ENCODE measurements at places on chromosomes 4 and X.

- no peak for DNase-seq
Measured at GRCh38 chrX:10095246-10095645, 61.5 kb upstream of the CLCN4 start.

DNA sequence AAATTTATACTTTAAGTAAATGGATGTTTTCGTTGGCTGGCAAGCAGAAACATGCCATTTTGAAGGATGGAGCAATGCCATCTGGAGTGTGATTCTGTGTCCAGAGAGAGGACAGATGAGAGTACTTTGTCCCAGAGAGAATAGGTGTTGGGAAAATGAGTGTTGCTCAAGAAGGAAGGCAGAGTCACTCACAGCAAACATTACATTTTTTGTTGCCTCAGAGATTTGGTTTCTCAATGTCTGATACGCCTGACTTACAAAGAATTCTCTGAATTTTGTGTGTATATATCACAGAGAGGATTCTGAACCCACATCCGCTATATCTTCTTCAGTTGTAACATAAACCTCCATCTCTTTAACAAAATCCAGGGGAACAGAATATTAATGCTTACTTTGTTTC lies 102.8 kb upstream of the PCDH18 start:
- no peak for DNase-seq

GRCh38 chrX:70444326-70444945 lies at the start of gene DLG3:
DLG3 (plus strand) TSS chrX:70444835; CDS start chrX:70445202, 367 bp downstream.
- no peak for DNase-seq

DNA sequence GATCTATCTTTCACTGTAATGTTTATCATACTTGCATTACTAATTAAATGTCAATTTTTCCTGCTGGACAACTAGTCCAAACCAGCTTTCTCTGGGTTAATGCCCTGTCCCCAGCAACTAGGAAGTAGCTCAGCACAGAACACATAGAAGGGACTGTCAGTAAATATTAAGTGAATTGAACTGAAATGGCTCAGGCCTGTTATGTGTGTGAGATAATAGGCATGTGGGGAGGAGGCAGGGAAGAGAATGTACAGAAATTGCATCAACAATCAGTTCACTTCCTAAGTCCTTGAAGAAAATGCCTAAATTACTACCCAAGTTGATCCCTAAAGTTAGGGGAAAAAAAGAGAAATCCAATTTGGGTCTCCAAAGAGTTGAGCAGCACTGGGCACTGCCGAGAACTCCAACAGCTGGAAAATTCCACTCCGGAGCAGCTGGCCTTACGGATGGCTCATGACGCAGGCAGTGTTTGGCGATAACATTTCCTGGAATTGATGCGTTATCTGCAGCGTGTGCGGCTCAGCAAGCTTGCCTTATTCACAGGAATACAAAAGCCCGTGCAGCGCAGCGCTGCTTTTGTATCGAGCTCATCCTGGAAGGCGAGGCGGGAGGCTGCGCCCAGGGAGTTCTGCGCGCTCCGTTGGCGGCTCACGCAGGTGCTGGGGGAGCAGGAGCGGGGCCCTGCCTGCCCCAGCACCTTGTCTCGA lies 297.3 kb upstream of the LCORL start:
- no peak for DNase-seq

DNA sequence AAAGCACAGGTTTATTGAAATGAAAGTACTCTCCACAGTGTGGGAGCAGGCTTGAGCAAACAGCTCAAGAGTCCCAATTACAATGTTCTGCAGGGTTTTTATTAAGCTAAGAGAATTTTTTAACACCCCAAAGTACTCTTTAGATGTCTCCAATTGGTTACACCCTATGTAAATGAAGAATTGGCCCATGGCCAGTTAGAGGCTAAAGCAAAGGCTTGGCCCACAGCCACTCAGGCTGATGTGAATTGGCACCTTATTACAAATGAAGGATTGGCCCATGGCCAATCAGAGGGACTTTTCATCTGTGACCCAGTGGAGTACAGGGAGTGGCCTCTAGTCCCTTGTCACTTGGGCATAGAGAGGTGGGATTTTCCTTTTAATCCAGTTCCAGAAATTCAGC lies 30.1 kb upstream of the IQCM start:
- no peak for DNase-seq

GRCh38 chr4:7422898-7423180 lies 11.9 kb downstream of the PSAPL1 start:
- DNase-seq: no peak

DNA sequence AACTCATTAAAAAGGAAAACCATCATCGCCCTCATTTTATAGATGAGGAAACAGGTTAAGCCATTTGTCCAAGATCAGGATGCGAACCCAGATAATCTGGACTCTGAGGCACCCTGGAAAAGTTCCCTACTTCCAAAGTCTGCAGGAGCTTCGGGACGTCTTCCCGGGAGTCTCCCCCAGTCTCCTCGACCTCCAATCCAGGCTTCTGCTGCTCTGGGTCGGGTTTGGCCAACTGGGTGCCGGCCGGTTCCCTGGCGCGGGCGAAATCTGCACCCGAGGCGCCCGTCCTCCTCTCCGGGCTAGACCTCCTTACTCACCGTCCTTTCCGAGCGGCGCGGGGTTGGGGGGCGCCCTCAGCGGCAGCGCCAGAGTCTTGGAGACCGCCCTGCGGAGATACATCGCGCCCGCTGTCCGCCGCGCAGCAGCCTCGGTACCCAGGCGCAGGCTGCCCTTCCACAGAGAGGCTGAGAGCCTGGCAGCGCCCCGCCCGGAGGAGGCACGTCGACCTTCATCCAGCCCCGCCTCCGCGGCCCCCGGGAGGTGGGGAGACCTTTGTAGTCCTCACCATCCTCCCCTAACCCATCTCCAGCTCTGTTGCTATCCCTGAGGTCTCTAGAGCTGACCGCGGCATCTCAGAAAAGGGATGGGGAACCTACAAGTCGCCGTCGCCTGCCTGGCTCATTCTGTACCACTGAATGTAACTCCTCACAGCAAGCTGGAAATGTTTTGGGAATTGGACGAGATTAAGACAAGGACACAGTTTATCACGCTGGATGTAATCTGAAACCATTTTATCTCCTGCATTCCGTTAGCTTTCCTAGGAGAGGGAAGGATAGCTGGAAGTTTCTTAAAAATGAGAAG lies at the start of gene MGARP:
Gene MGARP (minus strand): TSS at position 466 of the 861 bp plus-strand sequence. CDS start 67 bp downstream, at position 399.
- no peak for DNase-seq

DNA sequence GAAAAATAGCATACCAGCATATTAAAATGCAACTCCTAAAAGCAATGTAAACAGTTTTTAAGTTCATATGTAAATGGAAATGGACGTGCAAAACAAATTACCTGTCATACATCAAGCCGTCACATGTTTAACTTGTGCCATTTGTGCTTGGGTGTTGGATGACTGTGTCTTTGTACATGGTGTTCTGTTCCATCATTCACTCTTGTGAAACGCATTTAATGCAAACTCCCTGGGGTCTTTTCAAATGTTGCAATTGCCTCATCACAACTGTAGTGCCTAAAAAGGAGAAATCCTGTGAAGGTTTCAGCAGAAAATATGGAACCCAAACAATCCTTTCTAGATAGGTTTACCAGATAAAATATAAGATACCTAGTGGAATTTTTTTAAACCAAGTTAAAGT lies 52.4 kb downstream of the PHOX2B start:
- DNase-seq: no peak

DNA sequence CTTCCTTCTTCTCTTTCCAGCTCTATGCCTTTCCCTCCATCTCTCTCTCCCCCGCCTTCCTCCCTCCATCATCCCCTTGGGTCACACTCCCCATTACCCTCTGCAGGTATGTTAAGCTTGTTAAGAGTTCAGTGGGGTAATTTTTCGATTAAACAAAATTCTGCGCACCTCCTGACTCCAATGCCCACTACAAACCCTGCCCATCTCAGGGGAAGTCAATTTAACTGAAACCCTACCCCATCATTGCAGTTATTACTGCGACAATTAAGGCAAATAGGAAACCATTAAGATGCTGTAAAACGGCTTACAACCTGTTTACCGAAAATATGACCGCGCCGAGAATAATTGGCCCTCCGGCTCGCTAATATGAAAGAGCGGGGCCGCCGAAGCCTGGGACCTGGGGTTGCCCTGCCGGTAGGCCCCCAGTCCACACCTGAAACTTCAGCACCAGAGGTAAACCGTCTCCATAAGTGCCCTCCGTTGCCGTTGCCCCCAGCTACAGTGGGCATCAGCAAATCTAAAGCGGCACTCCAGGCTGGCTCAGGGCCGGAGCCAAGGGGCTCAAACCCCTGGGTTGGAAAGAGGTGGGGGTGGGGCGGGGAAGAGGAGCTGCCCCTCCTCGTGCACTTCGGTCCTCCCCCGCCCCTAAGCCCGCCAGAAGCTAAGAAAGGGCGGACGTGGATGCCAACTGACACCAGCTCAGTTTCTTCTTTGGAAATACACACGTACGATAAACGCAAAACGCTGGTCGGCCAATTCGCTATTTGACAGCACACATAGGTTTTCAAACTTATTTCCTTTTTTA lies 4.8 kb downstream of the ARX start:
- no peak for DNase-seq

- no peak for DNase-seq
Measured at GRCh38 chr4:92060333-92060732, 243.4 kb upstream of the GRID2 start.

DNA sequence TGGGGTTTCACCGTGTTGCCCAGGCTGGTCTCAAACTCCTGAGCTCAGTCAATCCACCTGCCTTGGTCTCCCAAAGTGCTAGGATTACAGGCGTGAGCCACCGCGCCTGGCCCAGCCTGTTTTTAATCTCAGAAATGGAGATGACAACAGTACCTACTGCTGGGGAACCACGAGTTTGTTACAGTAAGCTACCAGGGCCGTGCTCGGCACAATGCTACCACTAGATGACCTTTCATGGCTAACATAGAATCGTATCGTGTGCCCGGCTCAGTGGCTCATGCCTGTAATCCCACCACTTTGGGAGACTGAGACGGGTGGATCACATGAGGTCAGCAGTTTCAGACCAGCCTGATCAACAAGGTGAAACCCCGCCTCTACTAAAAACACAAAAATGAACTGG lies 90.8 kb upstream of the SLC34A2 start:
- no peak for DNase-seq

DNA sequence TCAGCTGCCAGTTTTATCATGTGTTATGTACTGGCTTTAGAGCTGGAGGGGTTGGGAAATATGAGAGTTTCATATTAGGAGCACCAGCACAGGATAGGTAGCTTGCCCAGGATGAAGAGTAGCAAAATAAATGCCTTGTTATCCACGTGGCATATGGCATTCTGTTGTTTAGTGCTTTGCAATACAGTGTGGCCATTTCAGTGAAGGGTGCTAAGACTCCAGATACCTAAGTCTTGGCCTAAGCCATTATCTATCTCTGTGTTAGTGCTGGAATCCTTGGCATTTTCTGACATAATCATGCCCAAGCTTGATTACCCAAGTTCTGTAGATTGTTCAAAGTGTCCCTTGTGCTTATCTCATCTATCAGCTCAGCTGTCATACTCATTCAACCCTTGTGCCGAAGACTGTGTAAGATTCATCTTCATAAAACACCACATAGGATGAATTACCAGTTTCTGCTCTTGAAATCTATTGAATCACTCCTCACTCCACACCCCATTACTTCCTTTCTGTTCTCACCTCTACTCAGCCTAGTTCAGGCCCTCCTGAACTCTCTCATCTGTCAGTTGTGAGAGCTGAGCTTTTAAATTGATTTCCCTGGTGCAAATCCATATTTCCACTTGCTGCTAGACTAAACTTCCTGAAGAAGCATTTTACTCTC lies 73.5 kb downstream of the CLCN5 start:
- no peak for DNase-seq

GRCh38 chrX:107374132-107374531 lies 75.3 kb upstream of the FRMPD3 start:
- no peak for DNase-seq

DNA sequence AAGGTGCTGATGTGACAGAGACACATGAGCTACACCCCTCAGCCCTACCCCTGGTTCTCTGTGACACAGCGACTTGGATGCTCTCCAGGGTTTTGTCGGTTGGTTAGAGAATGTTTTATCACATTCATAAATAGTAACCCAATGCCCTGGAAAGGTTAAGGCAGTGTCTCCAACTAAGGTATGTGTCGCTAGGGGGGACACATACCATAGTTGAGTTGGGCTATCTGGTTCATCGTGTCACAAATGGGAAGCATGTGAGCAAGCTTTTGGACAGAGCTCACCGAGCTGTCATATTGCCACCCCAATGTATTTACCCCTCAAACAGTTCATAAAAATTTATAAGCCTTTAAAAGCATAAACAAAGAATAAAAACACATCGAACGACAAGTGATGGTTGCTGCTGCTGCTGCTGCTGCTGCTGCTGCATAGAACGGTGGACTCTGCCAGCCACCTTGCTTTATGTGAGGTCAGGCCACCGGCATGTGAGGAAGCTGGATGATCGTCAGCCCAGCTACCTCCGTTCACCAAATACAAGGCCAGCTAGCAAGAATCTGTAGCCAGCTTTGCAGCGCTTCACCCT lies 55.9 kb downstream of the STOX2 start:
- DNase-seq: no peak

DNA sequence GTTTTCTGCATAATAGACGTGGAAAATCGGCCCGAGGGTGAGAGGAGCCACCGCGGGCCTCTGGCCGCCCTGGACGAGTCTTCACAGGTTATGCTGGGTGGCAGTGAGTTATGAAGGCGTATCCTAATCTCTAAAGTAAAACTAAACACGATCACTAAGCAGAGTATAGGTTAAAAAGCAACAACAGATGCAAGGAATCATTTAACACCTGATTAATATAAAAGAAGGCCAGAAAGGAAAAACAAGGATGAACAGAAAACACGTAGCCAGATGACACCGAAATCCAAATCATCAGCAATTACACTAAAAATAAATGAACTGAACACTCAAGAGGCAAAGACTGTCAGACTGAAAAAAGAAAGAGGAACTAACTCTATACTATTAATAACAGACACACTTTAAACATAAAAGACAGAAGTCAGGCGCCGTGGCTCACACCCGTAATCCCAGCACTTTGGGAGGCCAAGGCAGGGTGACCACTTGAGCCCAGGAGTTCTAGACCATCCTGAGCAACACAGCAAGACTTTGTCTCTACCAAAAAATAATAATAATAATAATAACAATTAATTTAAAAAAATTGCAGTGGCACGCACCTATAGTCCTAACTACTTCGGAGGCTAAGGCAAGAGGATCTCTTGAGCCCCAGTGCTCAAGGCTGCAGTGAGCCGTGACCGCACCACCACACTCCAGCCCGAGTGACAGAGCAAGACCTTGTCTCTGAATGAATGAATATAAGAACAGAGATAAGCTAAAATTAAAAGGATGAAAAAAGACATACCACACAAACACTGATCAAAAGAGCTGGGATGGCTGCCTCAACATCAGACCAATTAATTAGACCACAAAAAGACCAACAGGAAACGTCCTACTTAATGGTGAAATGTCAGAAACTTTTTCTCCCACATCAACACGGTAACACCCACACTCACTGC lies 30.0 kb downstream of the CTBP1 start:
- DNase-seq: no peak

- DNase-seq: no peak
Measured at GRCh38 chr4:32831104-32831503, 2110.9 kb downstream of the PCDH7 start.

- DNase-seq: no peak
Measured at GRCh38 chr4:23091711-23092110, 399.0 kb downstream of the GBA3 start.

DNA sequence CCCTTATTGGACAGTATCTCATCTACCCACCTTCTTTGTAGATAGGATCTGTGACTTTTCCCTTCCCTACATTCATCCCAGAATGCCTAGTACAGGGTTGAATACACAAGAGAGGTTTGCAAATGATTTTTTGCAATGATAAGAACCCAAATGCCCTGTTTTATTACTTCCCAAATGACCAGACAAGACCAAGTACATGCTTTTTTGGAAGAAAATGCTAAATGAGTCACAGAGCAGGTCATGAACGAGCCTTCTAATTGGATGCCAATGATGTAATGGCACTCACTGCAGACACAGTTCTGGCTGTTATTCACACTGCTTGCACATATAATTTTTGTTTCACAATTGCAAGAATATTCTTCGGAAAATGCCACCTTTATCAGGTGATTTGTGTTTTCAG lies 17.8 kb upstream of the GABRQ start:
- DNase-seq: no peak
